ENCODE measurements at places on chromosomes 1 and 21.

- DNase-seq: no peak
Observed at GRCh38 chr1:229223498-229223897, 47.4 kb upstream of the RAB4A start.

GRCh38 chr1:67405473-67406245, 24.5 kb downstream of the SERBP1 start:
- DNase-seq: no peak

- DNase-seq: no peak
Observed at GRCh38 chr1:41498804-41499203, 14.3 kb upstream of the EDN2 start.

GRCh38 chr1:59434336-59434735, 137.4 kb downstream of the FGGY start:
- DNase-seq: peak; percentile 48

- no peak for DNase-seq
Observed at GRCh38 chr1:227378871-227379554, 60.7 kb upstream of the CDC42BPA start.

DNA sequence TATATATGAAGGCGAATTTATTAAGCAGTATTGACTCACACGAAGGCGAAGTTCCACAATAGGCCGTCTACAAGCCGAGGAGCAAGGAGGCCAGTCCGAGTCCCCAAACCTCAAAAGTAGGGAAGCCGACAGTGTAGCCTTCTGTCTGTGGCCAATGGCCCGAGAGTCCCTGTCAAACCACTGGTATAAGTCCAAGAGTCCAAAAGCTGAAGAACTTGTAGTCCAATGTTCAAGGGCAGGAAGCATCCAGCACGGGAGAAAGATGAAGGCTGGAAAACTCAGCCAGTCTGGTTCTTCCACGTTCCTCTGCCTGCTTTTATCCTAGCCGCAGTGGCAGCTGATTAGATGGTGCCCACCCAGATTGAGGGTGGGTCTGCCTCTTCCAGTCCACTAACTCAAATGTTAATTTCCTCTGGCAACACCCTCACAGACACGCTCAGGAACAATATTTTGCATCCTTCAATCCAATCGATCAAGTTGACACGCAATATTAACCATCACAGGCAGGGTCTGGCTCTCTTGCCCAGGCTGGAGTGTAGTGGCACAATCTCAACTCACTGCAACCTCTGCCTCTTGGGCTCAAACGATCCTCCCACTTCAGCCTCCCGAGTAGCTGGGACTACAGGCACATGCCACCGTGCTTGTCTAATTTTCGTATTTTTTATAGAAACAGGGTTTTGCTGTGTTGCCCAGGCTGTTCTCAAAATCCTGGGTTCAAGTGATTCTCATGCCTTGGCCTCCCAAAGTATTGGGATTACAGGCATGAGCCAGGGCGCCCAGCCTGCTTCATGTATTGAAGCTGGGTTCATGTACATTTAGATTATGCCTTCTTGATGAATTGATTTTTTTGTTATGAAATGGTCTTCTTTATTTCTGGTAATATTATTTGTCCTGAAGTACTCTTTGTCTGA, 85.3 kb downstream of the DHRS3 start:
- no peak for DNase-seq

GRCh38 chr1:84756455-84757082, 66.3 kb upstream of the SSX2IP start:
- no peak for DNase-seq
